H1 (cell line): ENCODE measurements at places on chromosomes 3 and 15.

DNA sequence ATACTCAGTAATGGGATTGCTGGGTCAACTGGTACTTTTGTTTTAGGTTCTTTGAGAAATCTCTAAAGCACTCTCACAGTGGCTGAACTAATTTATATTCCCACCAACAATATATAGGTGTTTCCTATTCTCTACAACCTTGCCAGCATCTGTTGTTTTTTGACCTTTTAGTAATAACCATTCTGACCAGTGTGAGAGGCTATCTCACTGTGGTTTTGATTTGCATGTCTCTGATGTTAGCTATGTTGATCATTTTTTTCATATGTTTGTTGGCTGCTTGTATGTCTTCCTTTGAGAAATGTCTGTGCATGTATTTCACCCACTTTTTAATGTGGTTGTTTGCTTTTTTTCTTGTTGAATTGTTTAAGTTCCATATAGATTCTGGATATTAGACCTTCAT is 98.2 kb upstream of the DCBLD2 start:
- no peaks in the 10 kb centered on the region for H3K27me3 ChIP-seq
- no peak for DNase-seq
- no peak overlapping the region for H3K27ac ChIP-seq
- no peaks in the 10 kb centered on the region for H3K4me1 ChIP-seq

DNA sequence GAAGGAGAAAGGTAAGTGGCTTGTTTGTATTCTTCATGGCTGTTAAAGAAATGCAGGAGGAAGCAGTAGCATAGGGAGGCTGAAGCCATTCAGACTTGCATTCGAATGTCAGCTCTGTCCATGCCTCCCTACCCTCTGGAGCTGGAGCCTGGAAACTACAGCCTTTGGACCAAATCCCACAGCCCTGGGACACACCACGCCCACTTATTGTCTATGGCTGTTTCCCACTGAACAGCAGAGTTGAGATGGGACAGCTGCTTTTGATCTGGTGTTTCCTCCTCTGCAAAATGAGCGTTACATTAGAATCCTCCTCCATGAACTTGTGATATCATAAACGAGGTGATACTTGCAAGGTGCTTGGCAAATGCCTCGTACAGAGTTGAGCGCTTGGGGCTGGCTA is 3.6 kb downstream of the FAM107A start:
- no peaks in the 10 kb centered on the region for H3K27me3 ChIP-seq
- H3K4me3 ChIP-seq: no peak overlapping the region
- no peaks in the 10 kb centered on the region for H3K36me3 ChIP-seq

- peaks cover 13% of the 10 kb centered on the region for H3K4me1 ChIP-seq
- no peak overlapping the region for H3K4me3 ChIP-seq
- no peak for DNase-seq
- no peak overlapping the region for H3K27ac ChIP-seq
- H3K27me3 ChIP-seq: no peaks in the 10 kb centered on the region
- no peaks in the 10 kb centered on the region for H3K36me3 ChIP-seq
Measured at GRCh38 chr3:193945143-193945542, 190.8 kb upstream of the HES1 start.

DNA sequence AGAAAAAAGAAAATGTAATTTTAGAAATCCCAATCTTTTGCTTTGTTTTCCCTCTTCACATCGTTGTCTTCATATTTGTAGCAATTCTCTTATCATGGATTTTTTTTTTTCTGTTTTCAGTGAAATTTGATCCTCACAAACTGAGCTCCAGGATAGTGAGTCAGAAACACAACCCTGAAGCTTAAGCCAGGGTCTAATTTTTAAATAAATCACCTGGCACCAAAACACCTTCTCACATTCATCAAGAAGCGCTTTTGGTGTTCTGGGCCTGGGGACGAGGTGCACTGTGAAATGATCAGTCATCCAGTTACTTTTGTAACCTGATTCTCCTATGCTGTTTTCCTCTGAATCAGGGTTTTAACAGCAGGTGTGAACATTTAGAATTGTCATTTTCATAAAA is 87.7 kb downstream of the REC114 start:
- no peaks in the 10 kb centered on the region for H3K27me3 ChIP-seq
- no peaks in the 10 kb centered on the region for H3K36me3 ChIP-seq
- H3K4me3 ChIP-seq: no peak overlapping the region

DNA sequence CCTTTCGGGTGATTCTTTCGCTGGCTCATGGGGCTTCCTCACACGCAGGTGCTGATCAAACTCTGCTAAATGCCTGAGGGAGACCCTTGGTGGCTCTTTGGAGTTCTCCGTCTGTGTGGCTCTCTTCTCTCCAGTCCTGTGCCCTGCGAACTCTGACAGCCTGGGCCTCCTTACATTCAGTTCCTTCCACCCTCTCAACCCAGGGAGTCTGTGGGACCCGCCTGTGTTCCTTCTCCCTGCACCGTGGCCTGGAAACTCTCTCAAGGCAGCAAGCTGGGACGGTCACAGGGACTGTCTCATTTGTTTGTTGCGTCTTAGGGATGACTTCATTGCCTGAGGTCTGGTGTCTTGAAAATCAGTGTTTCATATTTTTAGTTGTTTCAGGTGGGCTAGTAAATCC is 37.0 kb upstream of the CORO2B start:
- H3K27ac ChIP-seq: no peak overlapping the region
- no peak overlapping the region for H3K4me3 ChIP-seq
- no peak for DNase-seq
- no peaks in the 10 kb centered on the region for H3K36me3 ChIP-seq

- DNase-seq: no peak
- no peaks in the 10 kb centered on the region for H3K36me3 ChIP-seq
- H3K4me3 ChIP-seq: no peak overlapping the region
Measured at GRCh38 chr15:38689522-38689921, 124.9 kb upstream of the RASGRP1 start.

- no peaks in the 10 kb centered on the region for H3K4me1 ChIP-seq
- peak overlapping the region; percentile 54 for H3K4me3 ChIP-seq
- no peaks in the 10 kb centered on the region for H3K27me3 ChIP-seq
- peak overlapping the region; percentile 51; the same call in 1 of the 2 replicates for H3K27ac ChIP-seq
Measured at GRCh38 chr15:50907601-50908208, 778 bp upstream of the AP4E1 start.

DNA sequence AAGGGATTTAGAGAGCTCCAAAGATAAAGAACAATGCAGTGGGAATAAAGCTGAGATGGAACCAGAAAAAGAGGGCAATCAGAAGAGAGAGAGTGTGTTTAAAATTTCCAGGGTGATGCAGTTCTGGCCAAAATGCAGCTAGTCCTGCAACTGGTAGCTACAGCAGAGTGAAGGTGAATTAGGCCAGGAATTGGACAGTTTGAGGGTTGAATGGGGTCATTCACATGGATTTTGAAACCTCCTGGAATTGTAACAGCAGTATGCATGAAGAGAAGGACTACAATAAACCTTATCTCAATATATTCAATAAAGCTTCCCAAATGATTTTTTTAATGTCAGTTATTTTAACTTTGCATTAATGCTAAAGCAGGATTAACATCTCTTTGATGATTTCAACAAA is 85.2 kb downstream of the CBLB start:
- no peak overlapping the region for H3K27ac ChIP-seq
- no peaks in the 10 kb centered on the region for H3K27me3 ChIP-seq
- DNase-seq: no peak
- no peaks in the 10 kb centered on the region for H3K36me3 ChIP-seq

- no peaks in the 10 kb centered on the region for H3K36me3 ChIP-seq
- DNase-seq: no peak
- no peak overlapping the region for H3K27ac ChIP-seq
- no peak overlapping the region for H3K4me3 ChIP-seq
Measured at GRCh38 chr3:142975316-142975995, 12.0 kb upstream of the PAQR9 start.

- H3K36me3 ChIP-seq: no peaks in the 10 kb centered on the region
- H3K4me3 ChIP-seq: no peak overlapping the region
- no peak overlapping the region for H3K27ac ChIP-seq
- peak; percentile 59 for DNase-seq
Measured at GRCh38 chr15:53962646-53963561, 15.3 kb upstream of the UNC13C start.

- no peaks in the 10 kb centered on the region for H3K27me3 ChIP-seq
- no peak for DNase-seq
- H3K4me1 ChIP-seq: no peaks in the 10 kb centered on the region
- no peak overlapping the region for H3K4me3 ChIP-seq
Measured at GRCh38 chr3:98561727-98562521, 30.1 kb downstream of the GPR15 start.

DNA sequence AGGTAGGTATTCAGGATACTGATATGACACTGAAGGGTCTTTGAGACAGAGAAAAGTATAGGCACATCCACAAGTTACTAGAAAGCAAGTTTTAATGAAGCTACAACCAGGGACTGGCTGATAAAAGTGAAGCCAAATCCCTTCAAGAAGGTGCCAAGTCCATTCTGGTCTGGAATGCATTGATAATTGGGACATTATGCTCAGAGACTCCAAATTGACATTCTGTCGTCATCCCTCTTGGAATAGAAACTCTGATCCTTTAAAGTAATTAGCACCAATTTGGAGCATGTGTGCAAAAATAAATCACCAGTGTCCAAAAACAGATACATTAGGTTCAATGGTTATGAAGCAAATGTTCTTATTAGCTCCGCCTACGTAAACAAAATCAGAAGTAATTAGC is 47.3 kb upstream of the BCL6 start:
- H3K27me3 ChIP-seq: no peaks in the 10 kb centered on the region
- no peaks in the 10 kb centered on the region for H3K36me3 ChIP-seq
- no peak for DNase-seq
- no peak overlapping the region for H3K4me3 ChIP-seq
- no peak overlapping the region for H3K27ac ChIP-seq

GRCh38 chr15:80371924-80372323 is 32.3 kb upstream of the ARNT2 start:
- no peak overlapping the region for H3K27ac ChIP-seq
- no peak overlapping the region for H3K4me3 ChIP-seq
- H3K4me1 ChIP-seq: no peaks in the 10 kb centered on the region
- H3K27me3 ChIP-seq: no peaks in the 10 kb centered on the region
- H3K36me3 ChIP-seq: no peaks in the 10 kb centered on the region

DNA sequence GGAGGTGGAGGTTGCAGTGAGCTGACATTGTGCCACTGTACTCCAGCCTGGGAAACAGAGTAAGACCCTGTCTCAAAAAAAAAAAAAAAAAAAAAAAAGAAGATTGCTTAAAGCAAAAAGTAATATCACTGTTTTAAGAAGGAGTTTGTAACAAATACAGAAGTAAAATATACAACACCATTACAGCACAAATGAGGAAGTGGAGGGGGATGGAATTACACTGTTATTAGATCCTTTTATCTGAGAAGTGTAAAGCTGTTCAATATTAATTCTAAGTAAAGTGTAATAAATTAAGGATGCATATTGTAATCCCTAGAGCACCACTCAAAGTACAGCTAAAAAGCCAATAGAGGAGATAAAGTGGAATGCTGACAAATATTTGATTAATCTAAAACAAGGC is 47.0 kb upstream of the SNRPA1 start:
- no peak for DNase-seq
- no peaks in the 10 kb centered on the region for H3K36me3 ChIP-seq
- H3K27me3 ChIP-seq: no peaks in the 10 kb centered on the region

DNA sequence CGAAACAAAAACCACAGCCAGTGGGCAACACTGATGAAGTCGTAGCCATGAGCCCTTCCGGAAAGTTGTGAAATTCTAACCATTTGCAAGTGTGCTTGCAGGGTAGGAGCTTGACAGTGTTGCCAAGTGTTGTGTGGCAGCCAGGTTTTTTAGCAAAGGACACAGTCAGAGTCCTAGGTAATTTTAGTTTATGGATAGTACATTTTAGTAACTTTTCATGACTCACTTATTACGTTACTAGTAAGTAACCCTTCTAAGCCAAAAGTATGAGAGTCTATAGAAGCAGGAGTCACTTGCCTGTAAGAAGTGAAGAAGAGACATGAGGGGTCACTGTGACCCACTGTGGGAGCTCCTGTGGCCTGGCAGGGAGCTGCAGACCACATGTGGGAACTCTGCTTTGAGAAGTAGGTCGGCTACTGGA is 54.8 kb upstream of the ADPGK start:
- no peak for DNase-seq
- no peaks in the 10 kb centered on the region for H3K36me3 ChIP-seq
- H3K4me1 ChIP-seq: no peaks in the 10 kb centered on the region
- no peak overlapping the region for H3K4me3 ChIP-seq

- H3K27me3 ChIP-seq: no peaks in the 10 kb centered on the region
- DNase-seq: no peak
- no peaks in the 10 kb centered on the region for H3K36me3 ChIP-seq
- H3K27ac ChIP-seq: no peak overlapping the region
- no peaks in the 10 kb centered on the region for H3K4me1 ChIP-seq
Measured at GRCh38 chr3:172516318-172517214, 6.7 kb downstream of the TNFSF10 start.

DNA sequence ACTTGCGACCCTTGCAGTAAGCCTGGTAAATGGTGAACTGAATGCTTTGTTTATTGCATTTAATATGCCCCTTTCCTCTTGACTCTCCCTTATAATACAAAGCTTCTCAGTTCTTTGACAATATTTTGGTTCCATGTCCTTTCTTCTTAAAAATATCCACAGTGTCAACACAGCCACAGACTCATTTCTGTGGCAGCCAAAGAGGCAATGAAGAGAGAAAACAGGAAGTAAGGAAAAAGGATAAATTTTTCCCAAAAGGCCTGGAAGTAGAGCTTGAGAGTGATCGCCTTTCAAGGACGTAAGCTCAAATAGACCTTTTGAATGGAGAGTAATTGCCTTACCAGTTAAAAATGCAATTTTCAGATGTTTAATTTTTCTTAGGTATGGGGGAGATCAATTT is 59.4 kb downstream of the PEX5L start:
- no peak overlapping the region for H3K4me3 ChIP-seq
- no peak for DNase-seq
- no peaks in the 10 kb centered on the region for H3K27me3 ChIP-seq

DNA sequence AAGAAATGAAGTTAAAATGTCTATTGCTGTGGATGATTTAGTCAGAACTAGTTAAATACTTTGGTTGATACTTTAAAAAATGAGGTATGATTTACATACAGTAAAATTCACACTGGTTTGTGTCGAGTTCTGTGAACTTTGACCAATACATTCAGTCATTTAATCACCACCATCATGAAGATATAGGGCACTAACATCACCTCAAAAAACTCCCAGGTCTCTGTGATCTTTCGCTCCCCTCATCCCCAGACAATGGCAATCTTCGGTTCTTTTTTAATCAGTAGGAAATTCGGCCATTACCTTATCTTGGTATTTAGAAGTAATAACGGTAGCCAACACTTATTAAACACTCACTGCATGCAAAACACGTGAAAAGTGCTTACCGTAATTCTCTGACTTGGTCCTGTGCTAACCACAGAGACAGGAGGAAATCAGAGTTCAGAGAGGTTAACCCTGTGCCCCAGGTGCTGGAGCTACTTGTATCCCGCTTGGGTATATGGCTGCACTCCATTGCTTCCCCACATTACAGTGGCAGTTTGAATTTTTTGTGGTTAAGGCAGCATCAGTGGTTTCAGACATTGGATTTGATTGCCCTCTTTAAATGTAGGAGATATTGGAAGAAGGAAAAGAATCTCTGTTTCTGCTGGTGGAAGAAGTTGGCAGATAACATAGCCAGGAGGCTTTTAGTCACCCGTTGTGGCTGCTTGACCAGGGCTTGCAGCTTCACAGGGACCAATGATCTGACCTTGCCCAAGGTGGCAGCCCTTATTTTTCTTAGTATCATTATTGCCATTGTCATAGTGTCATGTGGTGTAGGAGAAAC is 4.2 kb downstream of the PLCL2 start:
- no peak overlapping the region for H3K4me3 ChIP-seq
- H3K4me1 ChIP-seq: peaks cover 9% of the 10 kb centered on the region; the same call in 1 of the 2 replicates
- H3K27me3 ChIP-seq: no peaks in the 10 kb centered on the region
- H3K27ac ChIP-seq: no peak overlapping the region
- H3K36me3 ChIP-seq: no peaks in the 10 kb centered on the region
- no peak for DNase-seq
